ENCODE measurements at places on chromosomes 2 and 18.

GRCh38 chr18:35063875-35064690 lies 22.9 kb downstream of the MAPRE2 start:
- no peak for DNase-seq

GRCh38 chr18:63617049-63617914 lies 26.8 kb downstream of the SERPINB4 start:
- no peak for DNase-seq

GRCh38 chr2:26064846-26065245 lies 31.0 kb downstream of the RAB10 start:
- no peak for DNase-seq

GRCh38 chr2:229675569-229675968 lies 38.8 kb downstream of the DNER start:
- DNase-seq = no peak

- DNase-seq = no peak
Observed at GRCh38 chr2:16625759-16626158, 39.9 kb downstream of the CYRIA start.

DNA sequence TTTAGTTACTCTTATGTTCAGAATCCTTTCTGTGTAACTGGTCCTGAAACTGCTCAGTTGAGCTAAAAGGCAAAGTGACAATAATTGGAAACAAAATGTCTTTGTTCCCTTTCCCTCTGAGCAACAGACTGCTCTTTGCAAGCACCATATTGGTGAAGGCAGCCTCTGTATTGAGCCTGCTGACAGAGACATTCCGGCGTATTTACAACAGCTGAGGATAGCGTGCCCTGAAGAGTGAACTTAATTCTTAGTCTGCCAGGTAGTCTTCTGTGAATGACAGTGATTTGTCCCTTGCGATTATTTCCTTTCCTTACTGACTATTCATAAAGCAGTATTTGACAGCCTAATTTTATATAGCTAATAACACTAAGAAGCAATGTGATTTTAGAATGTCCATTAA lies 239.1 kb downstream of the CPS1 start:
- DNase-seq = no peak

GRCh38 chr18:74589811-74590210 lies 7.9 kb upstream of the ZNF407 start:
- DNase-seq = no peak

DNA sequence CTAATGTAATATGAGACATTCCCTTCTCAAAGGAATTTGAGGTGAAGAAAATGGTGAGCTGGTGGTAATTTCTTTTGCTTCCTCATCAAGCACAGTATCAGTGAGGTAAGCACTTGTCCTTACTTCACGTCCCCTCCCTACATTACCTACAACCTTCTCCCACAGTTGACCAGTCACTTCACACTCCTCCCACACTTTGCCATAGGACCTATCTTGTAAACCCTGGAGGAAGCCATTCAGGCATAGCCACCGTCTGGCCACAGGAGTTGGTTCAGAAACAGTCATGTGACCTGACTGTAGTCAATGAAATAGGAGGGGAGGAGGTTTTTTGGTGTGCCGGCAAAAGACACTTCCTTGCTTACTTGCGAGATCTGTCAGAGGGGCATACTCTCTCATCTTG lies 12.1 kb downstream of the ACOXL start:
- DNase-seq = no peak

- no peak for DNase-seq
Observed at GRCh38 chr2:169190197-169190775, 120.9 kb downstream of the DHRS9 start.

GRCh38 chr2:171509945-171510731 lies 12.1 kb upstream of the CYBRD1 start:
- DNase-seq = no peak

DNA sequence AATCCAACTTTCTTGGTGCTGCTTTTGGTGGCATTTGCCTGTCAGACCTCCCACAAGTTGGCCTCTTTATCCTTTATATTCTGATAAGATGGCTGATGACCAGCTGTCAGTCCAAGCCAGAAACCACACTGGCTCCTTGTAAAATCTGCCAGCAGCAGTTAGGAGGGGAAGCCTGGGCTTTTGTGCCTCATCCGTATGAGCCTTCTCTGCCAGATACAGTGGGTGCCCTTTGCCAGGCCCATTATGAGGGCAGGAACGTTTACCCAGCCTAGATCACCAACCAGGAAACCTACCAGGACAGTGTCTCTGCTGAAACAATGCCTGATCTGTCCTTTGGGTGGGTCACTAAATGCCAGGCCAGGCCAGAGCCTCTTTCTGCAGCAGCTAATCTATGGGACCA lies 202.9 kb upstream of the SP5 start:
- no peak for DNase-seq

GRCh38 chr2:98909317-98910211 lies 26.5 kb downstream of the CRACDL start:
- no peak for DNase-seq

DNA sequence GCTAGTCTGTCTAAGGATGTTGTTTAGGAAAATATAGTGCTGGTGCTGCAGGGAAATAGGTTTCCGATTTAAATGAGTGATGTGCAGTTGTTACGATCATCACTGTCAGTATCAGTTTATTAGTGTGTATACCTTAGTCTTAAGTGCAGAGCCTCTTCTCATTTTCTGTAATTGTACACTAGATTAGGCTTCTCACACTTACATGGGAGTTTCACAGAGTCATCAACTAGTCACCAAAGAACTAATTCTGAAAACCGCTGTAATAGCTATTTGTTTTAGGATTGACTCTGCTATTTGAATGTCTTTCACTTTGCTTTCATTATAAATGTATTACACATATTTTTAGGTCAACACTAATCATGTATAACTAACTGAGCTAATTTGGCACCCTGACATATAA lies 99.8 kb upstream of the ZEB2 start:
- DNase-seq = no peak

DNA sequence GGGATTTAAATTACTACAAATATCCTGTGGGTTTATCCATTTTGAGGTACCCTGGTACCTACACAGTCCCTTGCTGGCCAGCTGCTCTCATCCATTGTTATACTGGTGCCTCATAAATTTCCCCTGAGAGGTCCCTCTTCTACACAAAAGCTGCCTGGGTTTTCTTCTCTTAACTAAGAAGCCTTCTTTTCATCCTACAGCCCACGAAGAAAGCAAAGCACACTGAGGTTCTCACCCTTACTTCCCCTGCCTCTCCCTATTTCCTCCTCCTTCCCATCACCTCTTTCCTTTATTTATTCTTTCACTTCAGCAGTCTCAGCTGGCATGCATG lies 154.9 kb downstream of the CSRNP3 start:
- DNase-seq = no peak

- DNase-seq = no peak
Observed at GRCh38 chr2:171923206-171923605, 945 bp downstream of the HAT1 start.

DNA sequence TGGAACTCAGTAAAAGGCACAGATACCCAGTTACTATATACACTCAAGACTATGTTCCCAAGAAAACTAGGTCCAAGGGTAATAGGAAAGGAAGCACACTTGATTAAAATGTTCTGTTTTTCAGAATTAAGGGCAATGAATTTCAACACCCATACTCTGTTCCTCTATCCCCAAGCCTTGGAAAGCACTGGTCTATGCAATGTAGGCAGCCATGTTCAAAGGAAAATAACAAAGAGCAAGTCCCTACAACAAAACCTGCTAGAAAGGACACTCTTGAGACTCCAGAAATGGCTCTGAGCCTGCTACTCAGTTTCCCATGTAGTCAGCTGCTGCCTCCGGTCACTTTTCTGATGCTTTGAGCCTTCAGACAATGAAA lies 6.8 kb downstream of the CYB5A start:
- DNase-seq = no peak
